Mucosa of descending colon (tissue), 3 donors: ENCODE measurements at places on chromosomes 6 and 20. TPM values are rescaled to one million over a fixed set of nuclear protein-coding genes. Genes with fewer than 3 reads are reported as not detected.

DNA sequence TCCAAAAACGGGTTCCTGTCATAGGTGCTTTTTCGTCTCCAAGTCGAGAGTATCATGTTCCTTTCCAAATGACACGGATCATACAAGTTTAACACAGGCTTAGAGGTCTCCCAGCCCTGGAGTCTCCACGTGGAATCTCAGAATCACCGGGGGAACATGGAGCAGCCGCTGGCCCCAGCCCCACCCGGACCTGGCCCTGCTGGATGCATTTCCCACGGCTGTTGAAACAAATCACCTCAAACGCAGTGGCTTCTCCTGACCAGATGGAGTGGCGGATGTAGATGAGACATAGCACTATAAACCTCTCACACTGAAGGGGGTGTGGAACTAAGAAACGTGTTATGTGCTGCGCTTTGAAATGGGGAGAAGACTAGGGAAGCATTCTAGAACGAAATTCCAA is 70.0 kb upstream of the FRMD1 start:
- no peak for DNase-seq

- DNase-seq = no peak
These were observed 111.7 kb upstream of the TMEM170B start for GRCh38 chr6:11425876-11426275.

- DNase-seq = no peak
These were observed 205.7 kb downstream of the ATXN1 start for GRCh38 chr6:16555550-16555949.

GRCh38 chr6:168158980-168159349 is 80.0 kb upstream of the FRMD1 start:
- DNase-seq = no peak

GRCh38 chr6:170158296-170159021 is 132.4 kb downstream of the DLL1 start:
- DNase-seq = no peak

DNA sequence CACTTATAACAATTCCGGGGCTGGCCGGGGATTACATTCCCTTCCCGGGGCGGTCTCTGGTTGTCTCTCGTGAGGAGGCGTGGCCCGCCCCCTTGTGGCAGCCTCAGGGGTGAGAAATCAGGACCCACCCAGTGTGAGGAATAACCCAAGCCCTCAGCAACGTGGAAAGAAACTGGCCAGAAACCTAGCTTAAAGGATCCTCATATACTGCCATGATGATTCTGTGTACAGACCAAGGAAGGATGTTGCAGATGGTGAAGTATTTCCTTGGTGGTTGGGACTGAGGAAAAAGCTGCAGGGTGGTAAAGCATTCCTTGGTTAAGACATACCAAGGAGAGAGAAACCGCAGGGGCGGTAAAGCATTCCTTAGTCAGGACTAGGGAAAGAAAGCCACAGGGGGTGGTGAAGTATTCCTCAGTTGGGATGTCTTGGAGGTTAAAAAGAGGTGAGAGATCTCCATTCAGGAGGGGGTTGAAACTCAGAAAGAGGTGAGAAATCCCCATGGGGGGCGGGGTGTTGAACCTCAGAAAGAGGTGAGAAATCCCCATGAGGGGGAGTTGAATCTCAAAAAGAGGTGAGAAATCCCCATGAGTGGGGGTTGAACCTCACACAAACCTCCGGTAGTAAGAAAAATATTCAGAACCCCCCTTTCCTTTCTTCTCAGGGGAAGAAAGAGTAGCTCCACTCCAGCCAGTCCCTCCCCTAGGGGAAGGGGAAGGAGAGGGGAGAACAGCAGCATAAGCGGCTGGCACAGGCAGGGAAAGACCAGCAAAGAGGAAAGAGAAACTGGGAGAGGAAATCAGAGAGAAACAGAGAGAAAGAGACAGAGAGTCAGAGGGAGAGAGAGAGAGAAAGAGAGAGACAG is 238.1 kb downstream of the RNGTT start:
- no peak for DNase-seq

- DNase-seq = no peak
These were observed 78.9 kb upstream of the SCP2D1 start for GRCh38 chr20:18734525-18735189.

DNA sequence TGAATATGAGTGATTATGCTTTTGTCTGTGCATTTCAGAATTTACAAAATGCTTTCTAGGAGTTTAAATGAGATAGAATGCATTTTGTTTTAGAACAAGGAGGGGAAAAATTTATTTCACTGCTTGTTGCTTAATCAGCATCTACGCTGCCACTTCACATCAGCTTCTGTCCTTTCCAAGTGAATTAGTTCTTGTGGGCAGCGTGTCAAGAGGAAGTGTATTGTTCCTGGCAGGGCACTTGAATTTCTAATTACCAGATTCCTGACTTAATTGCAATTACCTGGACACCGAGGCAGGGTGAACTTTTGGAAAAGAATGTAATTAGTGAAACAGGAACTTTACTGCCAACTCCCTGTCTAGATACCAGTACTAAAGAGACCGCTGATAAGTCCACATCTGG is 263.5 kb downstream of the TMEM242 start:
- no peak for DNase-seq

Gene GLP1R
- 0.14 TPM for total RNA-seq

Gene EYA2
- 14.3 TPM for total RNA-seq

Gene SRSF3
- total RNA-seq = 243 TPM

Gene RAET1E
- total RNA-seq = not detected

Gene TREML2
- not detected for total RNA-seq
